NB4 (cell line): ENCODE measurements at places on chromosomes 16 and 17.

- DNase-seq: no peak
These were observed 480.0 kb downstream of the PMP22 start for GRCh38 chr17:14784997-14785696.

- DNase-seq: no peak
These were observed 42.8 kb downstream of the COG7 start for GRCh38 chr16:23410176-23410575.

GRCh38 chr17:49875685-49876084 lies 27.8 kb upstream of the TAC4 start:
- DNase-seq: no peak

- no peak for DNase-seq
These were observed 4.5 kb upstream of the CA4 start for GRCh38 chr17:60145006-60145935.

DNA sequence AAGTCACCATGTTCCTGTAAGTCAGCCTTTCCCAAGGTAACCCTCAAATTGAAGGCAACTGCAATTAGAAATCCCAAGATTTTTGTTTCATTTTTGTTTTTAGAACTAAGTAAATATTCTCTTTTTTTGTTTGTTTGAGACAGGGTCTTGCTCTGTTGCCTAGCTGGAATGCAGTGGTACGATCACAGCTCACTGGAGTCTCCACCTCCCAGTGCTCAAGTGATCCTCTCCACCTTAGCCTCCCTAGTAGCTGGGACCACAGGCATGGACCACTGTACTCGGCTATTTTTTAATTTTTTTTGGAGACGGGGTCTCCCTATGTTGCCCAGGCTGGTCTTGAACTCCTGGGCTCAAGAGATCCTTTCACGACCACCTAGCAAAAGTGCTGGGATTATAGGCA lies 10.6 kb upstream of the LRRC59 start:
- DNase-seq: no peak

DNA sequence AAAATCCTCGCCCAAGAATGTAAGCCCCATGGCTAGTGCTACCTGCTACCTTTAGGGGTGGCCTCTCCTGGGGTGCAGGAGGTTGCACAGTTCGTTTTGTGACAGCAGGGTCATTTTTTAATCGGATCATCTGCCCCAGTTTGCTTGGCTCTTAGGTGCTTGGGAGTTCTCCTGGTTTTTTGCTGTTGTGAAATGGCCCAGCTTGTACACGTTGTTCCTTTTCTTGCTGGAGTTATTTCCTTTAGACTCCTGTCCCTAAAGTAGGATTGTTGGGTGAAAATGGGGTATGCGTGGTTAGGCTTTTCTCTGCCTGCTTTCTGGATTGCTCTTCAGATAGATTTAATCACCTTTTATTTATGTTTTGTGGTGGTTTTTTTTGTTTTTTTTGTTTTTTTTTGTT lies 25.8 kb downstream of the ABCC1 start:
- DNase-seq: no peak

- peak; percentile 39 for DNase-seq
These were observed 9.2 kb downstream of the RPL23 start for GRCh38 chr17:38844261-38844757.

- no peak for DNase-seq
These were observed 47.9 kb downstream of the RABEP1 start for GRCh38 chr17:5329784-5330557.

GRCh38 chr16:9159839-9160550 lies 68.6 kb downstream of the HAPSTR1 start:
- DNase-seq: peak; percentile 58

DNA sequence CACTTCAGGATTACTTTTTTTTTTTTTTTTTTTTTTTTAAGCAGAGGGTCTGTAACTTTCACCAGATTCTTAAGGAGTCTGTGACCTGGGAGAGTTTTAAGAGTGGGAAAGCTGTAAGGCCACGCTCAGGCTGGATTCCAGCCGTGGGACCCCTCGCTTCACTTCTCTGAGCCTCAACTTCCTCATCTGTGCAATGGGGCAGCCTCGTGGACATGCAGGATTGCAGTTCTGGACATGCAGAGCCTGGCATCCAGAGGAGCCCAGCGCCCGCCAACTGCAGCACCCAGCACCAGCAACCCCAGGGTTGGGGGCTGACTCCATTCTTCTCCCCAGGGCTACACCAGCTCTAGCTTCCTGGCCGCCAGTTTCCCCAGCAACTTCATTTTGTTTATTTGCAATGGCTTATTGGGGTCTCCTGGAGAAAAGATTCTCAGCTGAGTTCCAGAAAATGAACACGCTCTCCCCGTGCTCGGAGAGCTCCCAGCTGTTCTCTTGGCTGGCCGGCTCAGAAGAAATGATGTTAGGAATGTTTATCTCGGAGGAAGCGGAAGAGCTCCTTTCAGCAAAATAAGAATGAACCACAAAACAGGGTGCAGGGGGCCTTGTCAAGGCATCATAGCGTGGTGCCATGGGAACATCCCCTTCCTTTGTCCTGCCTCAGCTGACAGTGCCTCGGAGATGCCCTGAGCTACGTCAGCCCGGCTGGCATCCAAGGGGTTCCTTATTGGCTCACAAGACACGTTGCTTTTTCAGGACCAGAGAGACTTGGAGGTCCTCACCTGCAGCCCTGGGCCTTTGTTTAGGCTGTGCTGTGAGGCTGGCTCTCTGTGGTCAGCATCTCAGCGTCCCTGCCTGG lies 22.9 kb upstream of the ZCCHC14 start:
- DNase-seq: no peak
